ENCODE measurements at places on chromosomes 7 and 10. TPM values are rescaled to one million over a fixed set of nuclear protein-coding genes. Genes with fewer than 3 reads are reported as not detected.

The SFRP4 gene
- total RNA-seq: not detected

The ADGRA1 gene
- total RNA-seq: not detected

The GNG11 gene
- total RNA-seq: not detected

The NSMCE4A gene
- 57.5 TPM for total RNA-seq

The AGBL3 gene
- 3.6 TPM for total RNA-seq

DNA sequence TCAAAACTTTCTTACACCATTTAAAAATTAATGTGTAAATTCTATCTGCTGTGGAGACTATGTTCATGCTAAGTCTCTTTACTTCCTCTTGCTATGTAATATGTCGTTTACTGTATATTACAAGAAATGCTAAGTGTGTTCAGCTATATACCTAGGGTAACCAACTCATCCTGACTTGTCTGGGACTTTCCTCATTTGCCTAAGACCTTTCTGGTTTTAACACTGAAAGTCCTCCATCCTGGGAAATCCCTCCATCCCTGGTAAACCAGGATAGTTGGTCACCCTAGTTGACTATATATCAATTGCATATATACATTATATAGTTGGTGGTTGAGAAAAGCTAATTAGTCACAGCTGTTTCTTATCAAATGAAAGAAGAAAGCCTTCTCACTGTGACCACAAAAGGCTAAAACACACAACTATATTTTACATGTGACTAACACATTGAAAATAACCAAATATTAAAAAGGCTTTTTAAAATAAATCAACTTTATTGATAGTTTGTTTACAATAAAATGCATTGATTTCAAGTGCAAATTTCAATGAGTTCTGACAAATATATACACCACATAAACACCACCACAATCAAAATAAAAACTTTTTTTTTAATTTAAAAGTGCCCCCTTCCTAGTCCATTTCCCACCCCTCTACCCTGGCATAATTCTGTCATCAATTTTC, 167.7 kb upstream of the INHBA start:
- DNase-seq: no peak

- no peak for DNase-seq
Observed at GRCh38 chr7:135845415-135846075, 96.9 kb upstream of the FAM180A start.

DNA sequence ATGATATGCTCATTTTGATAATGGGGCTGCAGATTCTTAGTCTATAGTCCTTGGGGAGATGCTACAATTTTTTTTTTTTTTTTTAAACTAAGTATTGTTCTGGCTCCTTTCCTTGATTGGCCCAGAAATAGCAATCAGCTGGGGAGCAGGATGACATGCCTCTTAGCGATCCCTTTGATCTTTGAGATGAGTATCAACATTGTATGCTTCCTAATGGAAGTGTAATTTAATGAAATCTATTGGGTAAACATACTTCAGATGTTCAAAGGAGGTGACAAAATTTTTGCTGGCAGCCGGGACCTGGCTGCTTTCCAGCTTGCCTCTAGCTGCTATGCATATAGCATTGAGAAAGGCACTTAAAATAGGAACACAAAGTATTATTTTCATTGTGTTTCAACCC, 43.5 kb downstream of the VTI1A start:
- DNase-seq: no peak

GRCh38 chr7:84182301-84182700, 12.3 kb downstream of the SEMA3A start:
- DNase-seq: no peak

- no peak for DNase-seq
Observed at GRCh38 chr10:79452174-79452611, 6.8 kb upstream of the ZCCHC24 start.

- no peak for DNase-seq
Observed at GRCh38 chr7:112908086-112908485, 117.9 kb upstream of the TMEM168 start.

DNA sequence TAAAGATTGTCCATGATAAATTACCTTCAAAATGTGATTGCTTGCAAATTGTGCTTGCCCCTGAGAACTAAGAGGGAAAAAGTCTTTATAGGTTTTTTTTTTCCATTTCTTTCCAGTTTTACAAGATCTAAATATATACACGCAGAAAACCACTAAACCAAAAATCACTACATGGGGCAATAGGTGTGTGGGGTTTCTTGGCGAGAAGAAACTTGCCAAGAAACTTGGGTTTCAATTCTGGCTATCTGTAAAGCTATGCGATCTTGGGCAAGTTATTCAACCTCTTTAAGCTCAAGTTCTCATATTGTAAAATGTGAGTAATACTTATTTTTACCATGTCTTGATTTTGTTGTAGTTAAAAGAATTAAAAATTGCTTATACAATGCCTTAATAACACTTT, 17.0 kb downstream of the CUBN start:
- no peak for DNase-seq

- DNase-seq: no peak
Observed at GRCh38 chr7:75945297-75946168, 30.6 kb downstream of the POR start.

DNA sequence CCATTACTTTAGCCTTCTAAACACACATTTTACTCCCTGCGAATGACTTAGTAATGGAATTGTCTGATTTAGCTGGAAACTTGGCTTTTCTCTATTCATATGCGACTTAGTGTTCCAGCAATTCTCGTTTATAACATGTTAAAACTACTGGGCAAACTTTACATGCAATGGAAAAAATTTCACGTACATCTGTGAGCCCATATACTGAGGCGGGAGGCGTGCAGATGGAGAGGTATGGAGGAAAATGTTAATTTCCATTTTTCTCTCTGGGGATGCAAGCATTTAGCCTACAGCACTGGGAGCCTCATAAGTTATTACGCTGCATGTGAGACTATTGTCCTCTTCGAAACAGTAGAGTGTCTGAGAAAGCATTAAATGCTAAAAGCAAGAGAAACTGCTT, 591.5 kb upstream of the ANKRD30A start:
- no peak for DNase-seq

DNA sequence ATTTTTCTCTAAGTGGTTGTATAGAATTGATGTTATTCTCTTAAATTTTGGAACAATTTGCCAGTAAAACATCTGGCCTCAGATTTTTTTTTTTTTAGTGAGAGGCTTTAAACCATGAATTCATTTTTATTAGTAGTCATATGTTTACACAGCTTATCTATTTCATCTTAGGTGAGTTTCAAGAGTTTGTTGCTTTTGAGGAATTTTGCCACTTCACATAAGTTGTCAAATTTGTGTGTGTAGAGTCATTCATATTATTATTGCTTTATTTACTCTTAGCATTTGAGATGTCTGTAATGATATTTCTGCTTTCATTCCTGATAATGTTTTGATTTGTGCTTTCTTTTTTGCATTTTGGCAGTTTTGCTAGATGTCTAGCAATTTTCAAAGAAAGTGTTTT, 132.1 kb downstream of the CCSER2 start:
- DNase-seq: no peak

Data from activated CD8-positive, alpha-beta T cell treated with anti-CD3 and anti-CD28 coated beads, Interleukin-2, amount 10 ng/mL, durations not matched to agents 7 days and 5 days (primary cell).